Vagina (tissue), 2 donors: ENCODE measurements at places on chromosomes 11 and 22.

- H3K27me3 ChIP-seq: no peaks in the 10 kb centered on the region
- DNase-seq: no peak
- no peaks in the 10 kb centered on the region for H3K4me1 ChIP-seq
- H3K27ac ChIP-seq: no peak overlapping the region
- H3K4me3 ChIP-seq: no peak overlapping the region
Measured at GRCh38 chr11:41446107-41446506, 13.3 kb downstream of the LRRC4C start.

GRCh38 chr22:31662668-31663037 is 638 bp upstream of the PISD start:
- H3K27ac ChIP-seq: peak overlapping the region; percentile 75
- no peak for DNase-seq
- H3K36me3 ChIP-seq: no peaks in the 10 kb centered on the region
- peaks cover 16% of the 10 kb centered on the region for H3K4me1 ChIP-seq

DNA sequence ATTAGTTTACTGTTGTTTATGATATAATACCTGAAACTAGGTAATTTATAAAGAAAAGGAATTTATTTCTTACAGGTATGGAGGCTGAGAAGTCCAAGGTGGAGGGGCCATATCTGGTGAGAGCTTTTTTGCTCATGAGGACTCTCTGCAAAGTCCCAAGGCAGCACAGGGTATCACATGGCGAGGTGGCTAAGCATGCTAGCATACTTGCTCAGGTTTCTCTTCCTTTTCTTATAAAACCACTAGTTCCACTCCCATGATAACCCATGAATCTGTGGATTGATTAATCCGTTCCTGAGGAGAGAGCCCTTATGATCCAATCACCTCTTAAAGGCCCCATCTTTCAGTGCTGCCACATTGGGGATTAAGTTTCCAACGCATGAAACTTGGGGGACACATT is 82.7 kb downstream of the PHF21A start:
- H3K27ac ChIP-seq: no peak overlapping the region
- no peaks in the 10 kb centered on the region for H3K27me3 ChIP-seq
- H3K36me3 ChIP-seq: no peaks in the 10 kb centered on the region
- no peak for DNase-seq
- H3K4me1 ChIP-seq: peaks cover 33% of the 10 kb centered on the region
- no peak overlapping the region for H3K4me3 ChIP-seq

GRCh38 chr11:61769169-61769920 is 16.9 kb downstream of the MYRF start:
- H3K36me3 ChIP-seq: no peaks in the 10 kb centered on the region
- no peaks in the 10 kb centered on the region for H3K4me1 ChIP-seq
- no peak for DNase-seq
- H3K27ac ChIP-seq: no peak overlapping the region

DNA sequence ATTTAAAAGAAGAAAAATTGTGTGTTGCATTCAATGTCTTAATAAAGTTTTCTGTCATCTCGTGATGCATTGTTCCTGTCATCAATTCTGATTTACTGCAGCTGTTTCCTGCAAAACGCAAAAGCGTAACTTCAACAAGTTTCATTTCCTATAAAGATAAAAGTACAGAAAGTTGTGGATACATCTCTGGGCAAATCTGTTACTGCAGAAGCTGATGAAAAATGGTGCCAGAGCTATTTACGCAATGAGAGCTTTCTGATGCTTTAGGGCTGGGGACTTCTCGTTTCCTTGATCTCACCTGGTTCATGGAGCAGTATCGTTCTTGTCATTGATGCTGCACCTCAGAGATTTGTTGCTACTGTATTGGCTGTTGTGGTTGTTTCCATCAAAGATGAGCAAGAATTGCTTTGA is 15.5 kb upstream of the MS4A12 start:
- no peaks in the 10 kb centered on the region for H3K4me1 ChIP-seq
- H3K27ac ChIP-seq: no peak overlapping the region
- DNase-seq: no peak
- no peaks in the 10 kb centered on the region for H3K27me3 ChIP-seq

DNA sequence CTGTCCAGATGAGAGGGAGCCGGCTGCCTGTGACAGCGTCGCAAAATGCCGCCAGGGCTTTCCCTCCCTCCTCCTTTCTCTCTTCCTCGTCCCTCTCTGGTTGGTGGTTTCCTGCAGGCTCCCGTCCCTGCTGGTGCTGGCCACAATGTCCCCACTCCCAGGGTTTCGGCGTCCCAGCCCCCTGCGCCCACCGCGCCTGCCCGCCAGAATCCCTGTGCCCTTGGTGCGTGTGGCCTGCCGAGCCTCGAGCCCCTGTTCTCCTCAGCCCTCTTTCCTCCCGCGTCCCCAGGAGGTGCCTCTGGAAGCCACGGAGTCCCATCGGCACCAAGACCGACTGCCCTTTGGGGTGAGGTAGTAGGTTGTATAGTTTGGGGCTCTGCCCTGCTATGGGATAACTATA is 37.9 kb upstream of the PPARA start:
- peaks cover 93% of the 10 kb centered on the region for H3K4me1 ChIP-seq
- H3K36me3 ChIP-seq: peaks cover 30% of the 10 kb centered on the region
- no peak overlapping the region for H3K4me3 ChIP-seq
- no peak for DNase-seq
- no peaks in the 10 kb centered on the region for H3K27me3 ChIP-seq

DNA sequence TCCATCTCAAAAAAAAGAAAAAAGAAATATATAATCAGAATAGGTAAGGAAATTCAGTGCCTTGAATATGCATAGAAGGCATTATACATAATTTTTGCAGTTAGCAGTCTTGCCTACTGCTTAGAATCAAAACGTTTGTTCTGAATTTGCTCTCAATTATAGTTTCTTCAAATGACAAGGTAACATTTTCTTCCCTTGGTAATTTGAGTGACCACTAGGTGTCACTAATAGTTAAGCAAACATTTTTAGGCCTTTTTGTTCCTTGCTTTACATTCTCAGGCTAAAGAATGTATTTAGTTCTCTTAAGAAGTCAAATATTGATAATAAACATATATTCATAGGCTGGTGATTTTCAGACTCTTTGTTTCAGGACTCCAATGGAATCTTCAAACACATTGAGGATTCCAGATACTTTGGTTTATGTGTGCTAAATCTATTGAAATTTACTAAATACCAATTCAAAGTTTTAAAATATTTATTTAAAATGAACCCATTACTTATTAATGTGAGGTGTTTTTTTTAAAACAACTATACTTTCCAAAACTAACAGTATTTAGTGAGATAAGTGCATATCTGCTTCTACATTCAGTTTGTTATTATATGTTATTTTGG is 55.0 kb upstream of the DEPDC7 start:
- H3K4me1 ChIP-seq: no peaks in the 10 kb centered on the region
- DNase-seq: no peak
- no peak overlapping the region for H3K4me3 ChIP-seq

GRCh38 chr22:32676191-32676590 is 125.3 kb upstream of the TIMP3 start:
- H3K36me3 ChIP-seq: no peaks in the 10 kb centered on the region
- H3K4me1 ChIP-seq: peaks cover 10% of the 10 kb centered on the region
- no peaks in the 10 kb centered on the region for H3K27me3 ChIP-seq
- no peak overlapping the region for H3K4me3 ChIP-seq
- no peak overlapping the region for H3K27ac ChIP-seq

- H3K27ac ChIP-seq: peak overlapping the region; percentile 56
- DNase-seq: no peak
- H3K4me3 ChIP-seq: no peak overlapping the region
- no peaks in the 10 kb centered on the region for H3K27me3 ChIP-seq
- H3K36me3 ChIP-seq: peaks cover 18% of the 10 kb centered on the region
Measured at GRCh38 chr11:64237484-64237951, 3.1 kb downstream of the VEGFB start.

DNA sequence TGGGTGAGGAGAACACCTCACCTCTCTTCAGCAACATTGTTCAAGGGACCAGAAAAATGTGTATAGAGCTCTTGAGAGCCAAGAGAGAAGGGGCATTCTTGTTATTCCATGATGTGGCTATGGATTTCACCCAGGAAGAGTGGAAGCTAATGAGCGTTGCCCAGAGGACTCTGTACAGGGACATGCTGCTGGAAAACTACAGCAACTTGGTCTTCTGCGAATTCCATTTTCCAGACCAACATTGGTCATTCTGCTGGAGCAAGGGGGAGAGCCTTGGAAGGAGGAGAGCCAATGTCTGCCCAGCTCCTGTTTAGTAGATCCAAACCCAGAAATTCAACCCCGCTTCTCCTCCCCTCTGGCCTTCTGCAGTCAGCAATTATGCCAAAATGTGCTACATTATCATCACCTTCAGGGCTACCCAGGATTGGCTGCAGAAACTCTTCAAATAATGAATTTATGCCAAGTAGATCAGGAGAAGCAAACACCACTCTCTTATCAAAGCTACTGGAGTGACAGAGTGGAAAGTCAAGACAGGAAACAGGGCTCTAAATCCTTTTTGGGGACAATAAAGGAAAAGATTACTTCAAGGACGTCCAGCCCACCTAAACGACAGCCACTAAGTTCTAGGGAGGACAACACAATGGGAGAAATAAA is 707.5 kb upstream of the LUZP2 start:
- DNase-seq: no peak
- H3K27ac ChIP-seq: no peak overlapping the region
- H3K36me3 ChIP-seq: no peaks in the 10 kb centered on the region
- no peaks in the 10 kb centered on the region for H3K27me3 ChIP-seq
- H3K4me1 ChIP-seq: no peaks in the 10 kb centered on the region
- no peak overlapping the region for H3K4me3 ChIP-seq

DNA sequence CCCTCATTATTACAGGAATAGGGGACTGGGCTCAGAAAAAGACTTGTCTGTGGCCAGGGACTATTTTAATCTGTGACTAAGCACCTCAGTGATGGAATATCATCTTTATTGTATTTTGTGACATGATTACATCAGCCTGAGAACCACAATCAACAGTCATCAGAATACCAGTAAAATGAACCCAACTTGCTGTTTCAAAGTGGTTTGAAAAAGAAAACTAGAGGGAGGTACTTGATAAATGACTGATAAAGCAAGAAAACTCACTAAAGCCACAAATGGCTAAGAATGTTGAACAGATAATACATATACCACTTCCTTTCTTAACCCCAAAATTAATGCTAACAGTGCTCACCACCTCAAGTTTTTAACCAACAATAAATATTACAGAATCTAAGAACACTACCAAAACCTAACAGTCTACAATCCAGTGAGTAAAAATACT is 155.7 kb downstream of the ATG16L2 start:
- no peaks in the 10 kb centered on the region for H3K4me1 ChIP-seq
- no peak for DNase-seq
- H3K4me3 ChIP-seq: no peak overlapping the region
- H3K27ac ChIP-seq: no peak overlapping the region
